ENCODE measurements at places on chromosomes 4 and X.

DNA sequence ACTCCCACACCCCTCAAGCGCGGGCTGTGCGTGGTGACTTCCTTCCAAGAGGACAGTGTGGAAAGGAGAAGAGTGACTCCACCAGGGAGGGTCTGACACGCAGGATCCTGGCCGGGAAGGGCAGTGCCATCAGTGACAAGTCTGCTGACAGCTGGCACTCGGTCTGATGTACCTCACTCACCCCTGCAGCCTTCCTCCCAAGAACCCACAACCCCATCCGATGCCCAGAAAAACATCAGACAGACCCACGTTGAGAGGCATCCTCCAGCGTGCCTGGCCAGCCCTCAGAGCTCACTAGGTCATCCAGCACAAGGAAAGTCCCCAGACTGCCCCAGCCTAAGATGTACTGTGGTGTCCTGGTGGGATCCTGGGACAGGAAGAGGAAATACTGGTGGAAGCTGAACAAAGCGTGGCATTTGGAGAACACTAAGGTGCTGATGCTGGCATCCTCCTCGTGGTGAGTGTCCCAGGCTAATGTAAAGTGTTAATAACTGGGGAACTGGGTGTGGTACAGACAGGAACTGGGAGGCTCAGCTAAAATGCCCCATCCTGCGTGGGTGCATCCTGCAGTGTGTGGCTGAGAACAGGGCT is 200.0 kb upstream of the PSAPL1 start:
- DNase-seq, result no peak

DNA sequence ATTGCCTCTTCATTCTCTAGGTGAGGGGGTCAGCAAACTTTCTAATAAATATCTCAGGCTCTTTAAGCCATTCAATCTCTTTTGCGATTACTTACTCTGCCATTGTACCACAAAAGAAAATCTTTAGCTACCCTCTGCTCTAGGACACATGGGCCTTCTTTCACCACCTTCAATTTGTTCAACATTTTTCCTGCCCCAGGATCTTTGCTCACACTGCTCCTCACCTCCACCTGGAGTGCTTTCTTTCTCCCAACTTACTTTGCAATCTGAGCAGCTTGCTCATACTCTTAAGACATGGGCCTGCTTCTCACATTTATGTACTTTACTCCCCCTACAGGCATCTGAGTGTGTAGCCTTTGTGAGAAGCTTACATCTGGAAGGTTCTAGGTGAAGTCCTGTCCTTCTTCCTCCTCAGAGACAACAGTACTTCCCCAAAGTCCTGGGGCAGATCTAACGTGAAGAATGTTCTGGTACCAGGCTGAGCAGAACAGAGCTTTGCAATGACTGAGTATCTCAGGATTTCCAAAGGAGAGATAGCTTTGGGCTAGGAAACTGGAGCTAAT is 55.0 kb upstream of the PRDM5 start:
- peak; percentile 2 for DNase-seq

- DNase-seq, result no peak
Measured at GRCh38 chr4:8656185-8656517, 63.6 kb downstream of the CPZ start.

DNA sequence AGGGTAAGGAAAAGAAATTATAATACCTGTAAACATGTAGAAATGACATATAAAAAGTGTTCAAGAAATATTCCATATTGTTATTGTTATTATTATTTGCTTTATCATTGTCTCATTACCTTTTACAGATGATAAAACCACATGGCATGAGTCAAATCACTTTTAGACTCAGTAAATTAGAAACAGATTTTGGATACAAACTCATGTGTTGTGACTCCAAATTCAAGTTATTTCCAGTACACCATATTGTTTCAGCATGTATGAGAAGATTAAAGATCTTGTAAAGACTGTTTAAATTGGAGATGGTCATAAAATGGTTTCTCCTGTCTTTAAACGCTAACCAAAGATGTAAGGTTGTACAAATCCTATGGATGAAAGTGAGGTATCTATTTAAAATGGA is 18.1 kb downstream of the PPP1R2C start:
- DNase-seq, result no peak

DNA sequence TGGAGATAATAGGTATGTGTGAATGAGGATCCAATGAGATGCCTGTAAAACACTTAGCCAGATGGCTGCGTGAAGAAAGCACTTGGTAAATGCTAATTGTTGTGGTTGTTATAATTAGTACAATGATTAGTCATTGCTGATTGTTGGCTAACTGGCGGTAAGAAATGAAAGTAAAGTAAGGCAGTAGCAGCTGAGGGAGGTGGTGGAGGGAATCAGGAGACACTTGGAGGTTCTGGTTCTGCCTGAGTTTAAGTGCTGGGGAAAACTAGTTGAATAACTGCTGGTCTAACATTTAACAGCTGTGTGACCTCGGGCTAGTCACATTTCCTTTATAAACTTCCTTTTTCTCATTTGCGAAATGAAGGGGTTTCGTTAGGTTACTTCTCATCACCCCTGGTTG is 30.9 kb downstream of the CD38 start:
- DNase-seq, result peak; percentile 10

GRCh38 chrX:17968367-17968766 is 107.3 kb upstream of the RAI2 start:
- no peak for DNase-seq

DNA sequence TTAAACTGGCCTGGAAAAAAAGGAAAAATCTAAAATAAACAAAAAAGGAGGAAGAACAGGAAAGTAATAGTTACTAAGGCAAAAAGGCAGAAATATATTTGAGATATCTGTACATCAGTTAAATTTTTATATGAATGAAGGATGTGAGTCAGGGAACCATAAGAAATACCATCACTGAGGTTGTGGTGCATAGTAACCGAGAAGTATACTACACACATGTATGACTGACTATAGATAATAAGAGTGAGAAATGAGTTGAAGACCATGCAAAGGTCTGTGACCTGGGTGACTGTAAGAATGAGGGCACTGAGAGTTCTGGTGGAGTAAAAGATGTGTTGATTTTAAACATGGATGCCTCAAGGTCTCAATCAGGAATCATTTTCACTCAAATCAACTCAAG is 220.6 kb upstream of the FAM241A start:
- DNase-seq, result no peak

DNA sequence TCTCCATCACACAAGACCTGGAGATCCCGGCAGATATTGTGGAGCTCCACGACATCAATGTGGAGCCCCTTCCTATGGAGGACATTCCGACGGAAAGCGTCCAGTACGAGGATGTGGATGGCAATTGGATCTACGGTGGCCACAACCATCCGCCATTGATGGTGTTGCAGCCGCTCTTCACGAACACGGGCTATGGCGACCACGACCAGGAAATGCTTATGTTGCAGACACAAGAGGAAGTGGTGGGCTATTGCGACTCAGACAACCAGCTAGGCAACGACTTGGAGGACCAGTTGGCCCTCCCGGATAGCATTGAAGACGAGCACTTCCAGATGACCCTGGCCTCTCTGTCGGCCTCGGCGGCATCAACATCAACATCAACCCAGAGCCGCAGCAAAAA is 717 bp downstream of the YY2 start:
- DNase-seq, result no peak

GRCh38 chr4:87853108-87853507 is 20.3 kb downstream of the MEPE start:
- peak; percentile 12 for DNase-seq

DNA sequence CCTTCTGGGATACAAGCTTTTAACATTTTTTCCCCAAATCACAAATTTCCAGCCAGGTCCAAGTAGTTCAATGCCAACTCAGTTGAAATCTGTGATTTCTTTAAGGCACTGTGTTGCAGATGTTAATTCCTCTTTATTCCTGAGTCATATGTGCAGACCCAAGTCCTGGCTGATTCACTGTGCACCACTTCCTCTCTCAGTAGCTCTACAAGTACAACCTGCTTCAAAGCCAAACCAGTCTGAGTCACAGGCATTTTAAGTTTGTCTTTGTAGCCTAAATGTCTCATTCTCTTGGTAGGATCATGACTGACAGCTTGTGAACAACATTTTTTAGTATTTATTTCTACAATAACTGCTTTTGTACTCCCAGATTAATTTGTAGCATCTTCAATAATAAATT is 165.6 kb upstream of the S100G start:
- peak; percentile 11 for DNase-seq

GRCh38 chr4:53804719-53805118 is 213.4 kb upstream of the LNX1 start:
- no peak for DNase-seq

All from CD4-positive, alpha-beta T cell treated with Interleukin-17A for 1 hour (primary cell).